ENCODE measurements at places on chromosomes 1 and 21.

DNA sequence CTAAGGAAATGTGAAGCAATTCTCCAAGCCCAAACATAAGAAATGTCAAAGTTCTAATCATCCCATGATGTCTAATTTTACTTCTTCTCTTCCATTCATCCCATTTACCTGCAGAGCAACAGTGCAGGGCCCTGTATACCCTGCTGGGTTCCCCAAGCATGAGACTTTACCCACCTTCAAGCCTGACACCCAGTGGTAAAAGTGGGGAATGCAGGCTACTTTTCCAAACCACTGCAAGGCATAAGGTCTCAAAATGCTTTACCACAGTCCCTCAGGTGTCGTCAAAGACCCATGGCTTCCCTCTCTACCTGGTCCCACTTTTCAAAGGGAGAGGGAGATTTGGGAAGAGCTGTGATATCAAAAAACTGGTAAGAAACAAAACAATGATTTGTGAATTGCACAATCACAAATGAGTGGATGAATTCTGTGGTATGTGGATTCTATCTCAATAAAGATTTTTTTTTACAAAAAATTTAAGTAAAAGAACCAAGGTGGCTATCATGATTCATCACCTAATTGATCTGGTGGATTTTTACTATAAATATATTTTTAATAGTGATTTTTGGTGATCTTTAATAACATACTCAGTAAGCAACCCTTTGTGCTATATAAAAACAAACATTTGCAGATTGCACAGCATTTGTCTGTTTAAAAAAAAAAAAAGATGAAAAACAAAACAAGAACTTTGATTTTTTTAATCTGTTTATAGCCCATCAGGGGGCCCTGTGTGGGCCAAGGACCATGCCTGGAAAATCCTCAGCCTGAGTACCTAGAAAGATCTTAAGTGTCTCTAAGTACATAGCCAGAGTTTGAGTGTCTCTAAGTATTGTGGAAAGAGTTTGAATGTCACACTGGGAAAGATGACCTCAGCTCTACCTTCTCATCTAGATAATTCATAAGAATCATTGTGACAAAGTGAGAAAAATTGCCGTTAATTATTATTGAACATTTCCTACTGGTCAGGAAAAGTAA, 73.1 kb upstream of the GJB5 start:
- DNase-seq, result peak; percentile 22

DNA sequence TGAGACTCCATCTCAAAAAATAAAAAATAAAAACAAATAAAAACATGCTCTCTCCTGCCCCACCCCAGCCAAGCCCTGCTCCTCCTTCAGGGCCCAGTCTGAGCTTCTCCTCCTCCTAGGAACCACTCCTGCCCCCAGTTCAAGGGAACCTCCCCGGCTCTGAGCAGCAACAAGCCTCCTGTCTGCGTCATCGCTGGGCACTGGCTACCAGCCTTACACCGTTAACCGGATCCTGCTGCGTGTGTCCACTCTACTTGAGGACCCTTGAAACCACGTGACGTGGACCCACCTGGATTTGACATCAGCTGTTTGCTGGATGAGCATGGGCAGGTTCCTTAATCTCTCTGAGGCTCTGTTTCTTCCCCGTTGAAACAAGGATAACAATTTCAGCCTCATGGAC, 1.6 kb upstream of the TAS1R2 start:
- DNase-seq, result no peak

DNA sequence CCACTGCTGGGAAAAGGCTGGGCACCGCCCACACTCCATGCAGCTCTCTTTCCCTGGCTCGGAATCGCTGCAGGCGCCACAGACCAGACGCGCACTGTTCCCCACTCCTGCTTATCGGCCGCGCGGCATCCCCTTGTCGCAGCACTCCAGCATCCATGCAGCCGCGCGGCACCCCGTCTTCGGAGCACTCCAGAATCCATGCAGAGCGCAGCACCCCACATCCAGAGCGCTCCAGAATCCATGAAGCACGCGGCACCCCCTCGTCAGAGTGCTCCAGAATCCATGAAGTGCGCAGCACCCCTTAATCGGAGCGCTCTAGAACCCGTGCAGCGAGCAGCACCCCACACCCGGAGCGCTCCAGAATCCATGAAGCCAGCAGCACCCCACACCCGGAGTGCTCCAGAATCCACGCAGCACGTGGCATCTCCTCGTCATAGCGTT, 9.5 kb downstream of the TFF3 start:
- no peak for DNase-seq

DNA sequence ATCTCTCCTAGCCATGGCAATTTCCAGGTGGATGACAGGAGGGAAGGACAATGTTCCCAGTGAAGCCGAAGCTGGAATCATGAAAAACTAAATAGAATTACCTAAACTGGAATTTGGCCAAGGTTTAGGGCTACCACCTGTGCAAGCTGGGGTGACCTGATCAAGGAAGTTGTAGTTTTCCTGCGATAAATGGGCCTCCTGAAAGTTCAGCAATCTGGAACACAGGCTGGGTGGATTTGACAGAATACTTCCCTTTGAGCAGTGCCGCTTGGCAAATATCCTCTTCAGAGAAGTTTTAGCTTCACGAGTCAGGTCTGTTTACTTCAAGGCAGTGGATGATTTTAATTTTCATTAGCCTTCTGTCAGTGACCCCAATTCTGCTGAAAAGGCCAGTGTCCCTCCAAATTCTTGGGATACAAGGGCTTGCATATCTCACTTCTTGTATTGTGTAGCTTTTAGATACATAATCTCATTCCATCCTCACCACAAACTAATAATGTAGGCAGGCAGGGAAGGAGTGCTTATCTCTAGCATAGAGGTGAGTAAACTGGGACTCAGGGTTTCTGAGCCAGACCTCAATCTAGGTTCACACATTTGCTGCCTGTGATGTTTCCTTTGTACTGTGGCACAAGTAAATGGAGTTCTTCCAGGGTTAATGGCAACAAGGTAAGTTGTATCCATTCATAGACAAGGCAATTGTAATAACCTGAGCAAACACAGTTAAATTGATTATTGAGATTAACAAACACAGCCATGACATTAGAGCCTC, 349.4 kb downstream of the NUF2 start:
- no peak for DNase-seq

DNA sequence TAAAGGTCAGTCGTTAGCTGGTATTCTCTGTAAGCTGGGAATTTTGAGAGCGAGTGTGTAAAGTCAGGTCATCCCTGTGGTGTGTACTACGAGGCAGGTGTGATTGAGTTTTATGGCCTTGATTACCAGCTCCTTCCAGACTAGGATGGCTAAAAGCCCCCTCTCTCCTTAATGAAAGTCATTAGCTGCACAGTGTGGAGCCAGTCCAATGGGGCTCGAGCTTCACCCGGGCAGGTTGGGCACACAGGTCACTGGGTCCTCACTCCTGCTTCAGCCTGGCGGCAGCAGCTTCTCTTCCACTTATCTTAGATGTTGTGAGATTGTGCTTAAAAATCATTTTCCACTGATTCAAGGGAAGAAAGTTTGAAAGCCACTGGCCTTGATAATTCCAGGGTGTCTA, 3.0 kb downstream of the DMRTB1 start:
- DNase-seq, result no peak

DNA sequence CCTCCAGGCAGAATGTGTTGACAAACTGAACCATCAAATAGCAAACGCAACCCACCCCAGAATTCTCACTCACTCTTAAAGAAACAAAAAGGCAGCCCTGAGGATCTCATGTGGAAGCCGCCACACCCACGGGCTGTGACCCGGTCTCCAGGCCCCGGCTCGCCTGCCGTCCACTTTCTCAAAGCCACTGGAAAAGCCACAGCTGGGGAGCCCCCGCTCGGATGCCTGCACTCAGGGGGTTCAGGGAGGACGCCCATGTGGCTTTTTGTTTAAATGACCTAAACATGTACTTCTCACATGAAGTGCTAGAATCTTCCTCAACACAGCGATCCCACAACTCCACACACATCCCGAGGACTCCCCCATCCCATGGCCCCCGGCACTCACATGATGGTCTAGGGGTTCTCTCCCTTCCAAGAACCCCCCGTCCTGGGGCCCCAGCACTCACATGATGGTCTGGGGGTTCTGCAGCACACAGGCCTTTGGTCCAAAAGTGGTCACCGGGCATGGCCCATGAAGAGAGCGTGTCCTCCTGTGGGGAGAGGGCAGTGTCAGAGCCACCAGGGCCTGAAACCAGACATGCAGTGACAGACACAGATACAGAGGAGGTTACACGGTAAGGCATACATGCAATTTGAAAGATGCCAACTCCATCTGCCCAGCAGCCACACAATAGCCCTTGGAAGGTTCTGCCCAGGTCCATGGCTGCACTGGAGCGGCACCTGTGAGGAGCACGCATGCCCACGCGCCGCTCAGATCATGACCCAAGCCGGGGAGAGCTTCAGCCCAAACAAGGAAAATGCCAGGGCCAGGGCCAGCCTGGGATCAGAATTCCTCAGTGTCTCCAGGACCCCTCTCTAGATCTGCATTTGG, 16.5 kb downstream of the NADK start:
- DNase-seq, result no peak

GRCh38 chr21:42844411-42845113, 34.8 kb downstream of the WDR4 start:
- DNase-seq, result no peak

DNA sequence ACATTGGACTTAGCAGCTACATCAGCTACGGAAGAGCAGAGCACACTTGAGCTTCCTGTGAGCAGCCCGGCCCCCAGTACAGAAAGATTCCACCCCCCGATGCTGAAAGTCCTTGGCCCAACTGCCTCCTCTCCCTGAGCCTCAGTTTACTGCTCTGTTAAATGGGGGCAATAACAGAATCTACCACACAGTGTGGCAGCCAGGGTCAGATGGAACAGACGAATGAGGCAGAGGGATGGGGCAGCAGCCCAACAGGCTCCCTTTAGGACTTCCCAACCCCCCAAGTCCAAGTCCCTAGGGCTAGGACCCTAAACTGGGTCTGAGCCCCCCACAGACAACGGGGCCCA, 22.9 kb upstream of the C1QA start:
- no peak for DNase-seq

DNA sequence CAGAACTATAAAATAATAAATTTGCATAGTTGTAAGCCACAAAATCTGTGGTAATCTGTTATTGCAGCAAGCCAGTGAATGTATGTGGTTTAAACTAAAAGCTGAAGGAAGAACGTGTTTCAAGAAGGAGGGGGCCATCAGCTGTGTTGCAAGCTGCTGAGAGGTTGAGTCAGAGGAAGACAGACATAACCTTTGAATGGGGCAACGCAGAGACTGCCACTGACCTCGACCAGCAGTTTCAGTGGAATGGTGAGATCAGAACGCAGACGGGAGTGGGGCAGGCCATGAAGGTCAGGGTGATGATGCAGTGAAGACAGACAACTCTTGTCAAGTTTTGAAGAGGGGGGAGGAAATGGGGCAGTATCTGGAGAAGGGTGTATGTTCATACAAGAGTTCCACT, 23.2 kb upstream of the QSOX1 start:
- DNase-seq, result peak; percentile 59

- no peak for DNase-seq
These were observed 573.3 kb upstream of the NCAM2 start for GRCh38 chr21:20424943-20425342.

DNA sequence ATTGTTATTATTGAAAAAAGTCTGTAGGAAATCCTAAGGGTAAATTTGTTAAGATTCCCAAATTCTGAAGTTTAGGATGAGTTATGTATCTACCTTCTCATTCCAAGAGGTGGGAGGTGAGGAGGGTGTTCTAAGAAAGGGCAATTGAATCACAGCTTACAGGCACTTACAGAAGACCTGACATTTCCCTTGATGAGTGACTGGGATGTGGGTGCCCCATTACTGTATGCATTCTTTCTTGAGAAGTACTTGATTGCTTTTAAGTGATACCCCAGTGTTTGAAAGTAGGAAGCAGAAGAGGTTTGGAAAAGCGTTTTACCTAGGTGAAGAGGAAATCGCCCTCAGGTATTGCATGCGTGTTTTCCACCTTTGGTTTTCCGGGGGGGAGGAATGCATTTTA, 87.0 kb upstream of the ADAR start:
- DNase-seq, result no peak

- no peak for DNase-seq
These were observed 34.9 kb downstream of the CHML start for GRCh38 chr1:241605146-241605805.

- no peak for DNase-seq
These were observed 39.9 kb upstream of the AK4 start for GRCh38 chr1:65108025-65108642.

DNA sequence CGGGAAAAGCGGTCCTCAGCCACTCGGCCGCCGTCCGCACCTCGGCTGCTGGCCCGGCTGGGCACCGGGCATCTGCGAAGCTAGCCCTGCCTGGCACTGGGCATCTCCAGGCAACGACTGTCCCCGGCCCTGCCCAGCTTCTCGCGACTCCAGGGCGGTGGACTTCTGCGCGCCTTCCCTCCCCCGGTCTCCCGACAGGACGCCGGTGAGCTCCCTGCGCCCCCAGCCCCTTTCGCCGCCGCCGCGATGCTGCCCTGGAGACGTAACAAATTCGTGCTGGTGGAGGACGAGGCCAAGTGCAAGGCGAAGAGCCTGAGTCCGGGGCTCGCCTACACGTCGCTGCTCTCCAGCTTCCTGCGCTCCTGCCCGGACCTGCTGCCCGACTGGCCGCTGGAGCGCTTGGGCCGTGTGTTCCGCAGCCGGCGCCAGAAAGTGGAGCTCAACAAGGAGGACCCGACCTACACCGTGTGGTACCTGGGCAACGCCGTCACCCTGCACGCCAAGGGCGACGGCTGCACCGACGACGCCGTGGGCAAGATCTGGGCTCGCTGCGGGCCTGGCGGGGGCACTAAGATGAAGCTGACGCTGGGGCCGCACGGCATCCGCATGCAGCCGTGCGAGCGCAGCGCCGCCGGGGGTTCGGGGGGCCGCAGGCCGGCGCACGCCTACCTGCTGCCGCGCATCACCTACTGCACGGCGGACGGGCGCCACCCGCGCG, 514 bp downstream of the FAM43B start:
- no peak for DNase-seq

DNA sequence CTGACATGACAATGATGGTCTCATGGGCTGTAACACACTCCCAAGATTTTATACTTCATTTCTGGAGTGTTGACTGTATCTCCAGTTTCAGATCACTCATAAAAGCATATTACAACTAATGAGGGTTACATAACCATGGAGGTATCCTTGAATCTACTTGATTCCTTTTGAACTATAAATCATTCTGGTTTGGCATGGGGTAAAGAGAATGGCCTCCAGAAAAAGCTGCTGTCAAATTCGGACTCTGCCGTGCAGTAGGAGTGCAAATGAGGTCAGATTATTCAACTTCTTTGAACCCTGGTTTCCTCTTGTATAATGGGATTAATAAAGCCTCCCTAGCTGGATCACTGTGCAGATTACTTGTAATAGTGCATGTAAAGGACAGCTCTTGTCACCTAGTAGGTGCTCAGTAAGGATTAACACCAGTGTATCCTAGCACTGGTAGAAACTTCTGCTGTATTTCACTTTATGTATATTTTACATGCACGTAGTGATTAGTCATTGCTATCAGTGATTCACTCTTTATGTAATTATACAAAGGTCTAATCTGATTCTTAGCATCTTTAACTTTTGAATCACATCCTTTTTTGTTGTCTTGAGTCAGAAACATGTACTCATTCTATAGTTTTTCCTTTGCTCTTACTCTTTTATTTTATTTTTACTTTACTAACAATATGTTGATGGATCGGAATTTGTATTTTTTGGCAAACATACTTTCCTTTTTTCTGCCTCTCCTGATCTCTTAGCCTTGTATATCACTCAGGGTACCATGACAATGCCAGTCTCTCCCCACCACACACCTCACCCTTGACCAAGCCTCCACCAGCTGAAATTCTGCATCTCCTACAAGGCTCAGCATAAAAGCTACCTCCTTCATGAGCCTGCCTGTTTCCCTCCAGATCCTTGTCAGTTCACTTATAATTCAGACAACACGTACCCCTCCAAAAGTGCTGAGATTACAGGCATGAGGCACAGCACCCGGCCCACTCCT, 3.2 kb downstream of the LRRC8C start:
- no peak for DNase-seq

All from T-helper 2 cell treated with Interferon-gamma antibody and Interleukin-4, amounts not matched to agents 5 μg/mL and 100 μg/mL, for 36 hours (primary cell).